Karpas-422 (cell line): ENCODE measurements at places on chromosomes 1 and 21.

DNA sequence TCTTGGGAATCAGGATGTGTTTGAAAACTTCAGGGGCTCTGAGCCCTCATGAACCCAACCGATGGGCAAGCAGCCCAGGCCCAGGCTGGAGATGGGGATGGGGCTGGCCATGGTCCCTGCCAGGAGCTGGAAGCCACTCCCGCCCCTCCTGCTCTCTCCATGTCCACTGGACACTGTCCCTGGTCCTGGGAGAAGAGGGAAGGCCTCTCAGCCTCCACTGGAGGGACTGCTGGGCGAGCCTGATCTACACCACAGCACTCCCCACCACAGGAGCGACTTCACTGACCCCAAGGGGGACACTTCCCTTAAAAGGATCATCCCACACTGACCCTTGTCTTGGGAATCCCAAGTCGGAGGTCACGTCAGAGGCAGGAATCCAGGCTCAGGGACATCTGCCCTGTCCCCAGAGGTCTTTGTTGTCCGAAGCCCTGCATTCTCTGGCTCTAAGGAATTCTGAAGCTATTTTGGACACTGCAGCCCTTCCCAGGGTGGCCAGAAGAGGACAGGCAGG is 16.9 kb upstream of the COL18A1 start:
- no peak for DNase-seq

GRCh38 chr1:115725600-115725999 is 42.9 kb downstream of the CASQ2 start:
- no peak for DNase-seq

DNA sequence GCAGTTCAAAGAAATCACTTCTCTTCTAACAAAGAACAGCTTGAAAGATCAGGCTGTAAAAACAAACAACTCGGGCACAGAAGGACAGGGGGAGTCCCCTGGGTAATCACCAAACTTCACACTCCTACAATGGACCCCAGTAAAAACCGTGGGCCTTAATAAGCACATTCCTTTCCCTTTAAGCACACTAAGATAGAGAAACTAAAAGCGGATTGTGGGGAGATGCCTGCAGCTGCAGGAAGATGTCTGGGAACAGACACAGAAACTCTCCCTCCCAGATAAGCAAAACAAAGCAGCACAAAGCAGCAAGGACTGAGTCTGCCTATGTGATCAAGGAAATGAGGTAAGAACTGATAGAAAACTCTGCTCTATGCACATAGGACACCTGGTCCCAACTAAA is 37.6 kb upstream of the CTBS start:
- DNase-seq = no peak

DNA sequence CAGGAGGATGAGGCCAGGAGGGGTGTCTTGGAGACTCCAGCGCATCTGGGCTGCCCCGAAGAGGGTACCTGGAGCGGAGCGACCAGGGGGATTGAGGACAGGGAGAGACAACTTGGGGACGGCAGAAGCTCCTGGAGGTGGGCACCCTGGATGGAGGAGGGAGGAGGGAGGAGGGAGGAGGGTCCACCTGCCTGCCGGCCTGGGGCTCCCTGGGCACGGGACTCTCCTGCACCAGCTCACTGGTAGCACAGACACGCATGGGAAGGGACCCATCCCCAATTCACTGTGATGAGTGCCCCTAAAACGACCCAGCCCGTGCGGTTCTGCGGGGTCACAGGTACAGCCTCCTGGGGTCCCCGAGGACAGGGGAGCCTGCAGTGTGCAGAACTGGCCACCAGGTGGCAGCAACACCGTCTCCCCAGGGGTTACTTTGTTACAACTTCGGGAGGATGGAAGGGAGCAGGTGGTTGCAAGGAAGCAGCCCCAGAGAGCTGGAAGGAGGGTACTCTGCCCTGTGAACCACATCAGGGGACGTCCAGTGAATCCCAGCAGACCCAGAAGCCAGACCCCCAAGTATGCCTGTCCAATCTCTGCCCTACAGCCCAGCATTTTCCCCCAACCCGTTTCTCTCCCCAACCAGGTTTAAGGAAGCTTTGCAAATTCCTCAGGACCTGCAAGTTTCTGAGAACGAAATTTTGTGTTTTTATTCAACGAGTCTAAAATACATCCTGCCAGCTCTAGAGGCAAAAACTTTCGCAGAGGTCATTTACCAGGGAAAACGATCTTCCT is 482.4 kb downstream of the NPHP4 start:
- peak; percentile 85 for DNase-seq

- no peak for DNase-seq
Measured at GRCh38 chr21:46361176-46361575, 37.2 kb downstream of the PCNT start.

- peak; percentile 45 for DNase-seq
Measured at GRCh38 chr1:8314346-8315280, 3.3 kb upstream of the SLC45A1 start.

- no peak for DNase-seq
Measured at GRCh38 chr1:208115924-208116640, 128.1 kb downstream of the PLXNA2 start.

- DNase-seq = no peak
Measured at GRCh38 chr1:84489766-84490165, 10.7 kb downstream of the RPF1 start.
